T-helper 1 cell (primary cell): ENCODE measurements at places on chromosomes 2 and 18.
A peak's percentile ranks its signal among the peaks of the same experiment; 100 is the strongest.

DNA sequence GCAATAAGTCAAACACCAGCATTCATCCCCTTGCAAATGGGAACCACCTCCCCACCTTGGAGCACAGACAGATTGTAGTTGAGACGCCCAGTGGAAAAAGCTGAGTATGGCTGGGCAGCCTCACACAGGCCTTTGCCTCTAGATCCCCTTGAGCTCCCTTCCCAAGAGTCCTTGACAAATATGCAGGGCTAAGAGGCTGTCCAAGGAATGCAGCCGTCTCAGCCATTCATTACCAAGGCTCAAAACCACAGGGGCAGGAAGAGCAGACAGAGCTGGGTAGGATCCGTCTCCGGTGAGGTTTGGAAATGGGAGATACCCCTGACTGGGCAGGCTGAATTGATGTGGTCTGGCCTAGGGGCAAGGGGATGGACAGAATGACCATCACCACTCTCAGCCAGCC, 557.1 kb downstream of the TNS1 start:
- DNase-seq, result no peak

DNA sequence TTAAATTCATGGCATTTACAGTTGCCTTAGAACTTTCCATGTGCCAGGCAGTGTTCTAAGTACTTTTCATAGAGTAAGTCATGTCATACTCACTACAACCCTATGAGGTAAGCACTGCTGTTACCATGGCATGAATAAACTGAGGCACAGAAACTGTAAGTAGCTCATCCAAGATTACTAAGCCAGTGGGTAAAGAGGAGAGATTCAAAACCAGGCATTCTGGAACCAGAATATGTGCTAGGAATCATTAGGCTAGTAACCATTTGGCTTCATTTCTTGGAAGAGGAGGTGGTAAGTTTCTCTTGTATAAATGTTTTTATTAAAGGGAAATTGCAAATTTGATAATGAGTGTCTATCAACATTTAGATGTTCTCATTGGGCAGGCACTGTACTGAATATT, 35.1 kb downstream of the SOX11 start:
- no peak for DNase-seq

- no peak for DNase-seq
Measured at GRCh38 chr2:136319237-136319636, 201.3 kb upstream of the CXCR4 start.

DNA sequence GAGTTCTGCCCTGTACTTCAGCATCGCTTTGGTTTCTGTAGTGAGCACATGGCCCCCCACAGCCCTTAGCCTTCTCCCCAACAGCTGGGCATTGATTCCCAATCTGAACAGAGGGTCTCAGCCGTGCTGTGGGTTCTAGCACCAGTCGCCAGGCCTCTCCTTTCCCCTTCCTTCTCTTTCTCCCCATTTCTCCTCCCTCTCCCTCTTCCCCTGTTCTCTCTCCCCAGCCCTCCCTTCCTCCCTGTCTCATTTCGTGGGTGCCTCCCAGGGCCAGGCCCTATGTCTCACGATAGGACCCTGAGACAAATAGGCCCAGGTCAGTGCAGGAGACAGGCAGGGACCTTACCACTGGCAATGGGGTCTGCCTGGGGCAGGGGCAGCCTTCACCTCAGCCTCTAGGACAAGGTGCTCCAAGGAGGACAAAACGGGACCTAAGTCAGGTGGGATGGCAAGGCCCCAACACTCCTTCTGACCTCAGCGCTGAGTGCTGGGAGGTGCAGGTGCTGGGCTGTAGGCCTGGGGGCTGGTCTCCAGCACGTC, 143.4 kb upstream of the GPC1 start:
- DNase-seq, result no peak

GRCh38 chr18:13564579-13564978, 161.8 kb downstream of the FAM210A start:
- DNase-seq, result no peak

- DNase-seq, result no peak
Measured at GRCh38 chr2:23093513-23093912, 291.5 kb upstream of the KLHL29 start.

DNA sequence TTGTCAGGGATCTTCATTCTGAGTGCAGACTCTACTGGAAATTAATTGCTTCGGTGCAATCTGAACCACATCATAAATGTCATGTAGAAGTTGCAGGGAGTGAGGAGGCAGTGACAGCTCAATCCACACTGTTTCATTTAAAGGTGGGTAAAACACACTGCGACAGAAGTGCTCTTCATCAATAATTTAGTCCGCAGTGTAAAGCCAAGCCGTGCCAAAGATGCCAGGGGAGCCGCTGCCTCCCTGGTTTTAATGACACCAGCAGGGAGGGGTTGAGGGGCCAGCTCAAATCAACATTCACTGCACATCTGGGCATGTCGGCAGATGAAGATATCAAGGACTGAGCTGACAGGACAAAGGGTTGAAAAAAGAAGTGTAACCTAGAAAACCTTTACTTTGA, 305.7 kb upstream of the VRK2 start:
- DNase-seq, result no peak

- no peak for DNase-seq
Measured at GRCh38 chr2:162766092-162766491, 72.5 kb downstream of the KCNH7 start.

DNA sequence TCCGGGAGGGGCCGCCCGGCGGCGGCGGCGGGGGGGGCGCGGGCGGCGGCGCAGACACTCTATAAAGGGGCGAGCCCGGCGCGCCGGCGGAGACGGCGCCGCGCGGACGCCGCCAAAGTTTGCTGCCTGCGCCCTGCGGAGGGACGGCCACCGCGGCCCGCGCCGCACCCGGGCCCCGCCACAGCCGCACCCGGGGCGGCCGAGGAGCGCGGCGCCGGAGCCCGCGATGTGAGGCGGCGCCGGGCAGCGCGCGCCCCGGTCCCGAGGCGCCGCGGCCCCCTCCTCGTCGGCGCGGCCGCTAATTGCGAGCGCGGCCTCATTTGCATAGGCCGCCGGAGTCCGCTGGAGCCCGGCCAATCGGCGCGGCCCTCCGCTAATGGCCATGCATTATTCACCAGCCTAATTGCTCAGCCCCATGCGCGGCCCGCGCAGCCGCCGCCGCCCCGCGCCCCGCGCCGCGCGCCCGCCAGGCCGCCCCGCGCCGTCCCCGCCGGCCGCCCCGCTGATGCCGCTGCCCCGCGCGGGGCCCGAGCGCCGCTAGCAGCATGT, at the start of gene SALL3:
Gene SALL3 (plus strand): TSS at position 89 of the 549 bp plus-strand sequence. CDS start 457 bp downstream, at position 546.
- no peak for DNase-seq

GRCh38 chr2:3779496-3780049, 76.2 kb downstream of the DCDC2C start:
- no peak for DNase-seq

DNA sequence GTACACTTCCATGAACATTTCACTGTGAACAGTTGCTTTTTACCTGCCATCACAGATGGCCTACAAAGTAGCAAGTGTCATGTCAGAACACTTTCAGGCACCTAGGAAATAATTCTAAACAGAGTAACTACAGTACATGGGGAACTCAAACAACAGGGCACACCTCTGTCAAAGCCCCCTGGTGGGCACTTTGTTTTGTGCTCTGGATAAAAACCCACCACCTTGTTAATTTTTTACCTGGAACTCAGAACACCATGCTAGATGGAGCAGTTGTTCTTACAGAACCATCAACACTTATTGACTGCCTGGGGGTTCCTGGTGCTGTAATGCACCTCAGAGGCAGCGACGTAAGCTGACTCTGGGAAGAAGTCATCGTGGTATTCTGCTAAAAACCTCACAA, 2.3 kb downstream of the MSL3B start:
- DNase-seq, result no peak

DNA sequence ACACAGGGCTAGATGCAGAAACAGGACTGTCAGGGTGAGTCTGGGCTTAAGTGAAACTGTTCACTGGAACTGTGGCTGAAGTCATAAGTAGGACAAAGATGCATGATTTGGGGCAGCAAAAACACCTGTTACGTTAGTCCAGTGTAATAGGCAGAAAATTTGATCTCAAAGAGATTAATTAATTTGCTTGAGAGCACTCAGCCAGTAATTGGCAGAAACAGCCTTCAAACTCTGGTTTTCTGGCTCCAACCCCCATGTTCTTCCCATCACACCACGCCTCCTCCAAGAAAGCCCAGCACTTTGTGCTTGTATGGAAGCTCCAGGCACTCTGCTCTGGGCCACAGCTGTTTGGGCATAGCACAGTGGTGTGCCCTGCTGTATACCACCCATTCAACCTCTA, 54.0 kb downstream of the CNTNAP5 start:
- DNase-seq, result no peak

- DNase-seq, result no peak
Measured at GRCh38 chr2:172865422-172865821, 129.8 kb downstream of the RAPGEF4 start.

DNA sequence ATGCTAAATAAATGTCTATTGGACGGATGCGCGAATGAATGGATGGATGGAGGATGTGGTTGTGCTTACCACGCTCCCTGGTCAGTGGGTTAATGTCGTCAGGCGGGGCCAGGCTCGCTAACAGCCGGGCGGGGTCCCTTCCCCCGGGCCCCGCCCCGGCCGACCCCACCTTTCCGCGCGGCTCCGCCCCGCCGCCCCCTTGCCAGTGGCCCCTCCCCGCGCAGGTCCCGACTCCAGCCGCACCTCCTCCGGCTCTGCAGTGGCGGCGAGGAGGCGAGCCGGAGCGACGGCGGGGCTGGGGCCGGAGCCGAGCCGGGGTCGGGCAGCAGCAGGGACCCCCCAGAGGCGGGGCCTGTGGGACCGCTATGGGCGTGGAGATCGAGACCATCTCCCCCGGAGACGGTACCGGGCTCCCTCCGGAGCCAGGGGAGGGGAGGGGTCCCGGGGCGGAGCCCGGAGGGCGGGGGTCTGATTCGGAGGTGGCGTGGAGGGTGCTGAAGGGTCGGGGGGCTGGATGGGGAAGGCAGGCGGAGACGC, at the start of gene FKBP1B:
Gene FKBP1B (plus strand): TSS at position 257 of the 537 bp plus-strand sequence. CDS start 109 bp downstream, at position 366.
- DNase-seq, result peak; percentile 33
